ENCODE measurements at places on chromosomes 5 and 9.

GRCh38 chr5:128538250-128539037, 399 bp upstream of the FBN2 start:
- peak; percentile 88 for DNase-seq

GRCh38 chr9:18260521-18260920, 213.4 kb upstream of the ADAMTSL1 start:
- DNase-seq, result peak; percentile 47

DNA sequence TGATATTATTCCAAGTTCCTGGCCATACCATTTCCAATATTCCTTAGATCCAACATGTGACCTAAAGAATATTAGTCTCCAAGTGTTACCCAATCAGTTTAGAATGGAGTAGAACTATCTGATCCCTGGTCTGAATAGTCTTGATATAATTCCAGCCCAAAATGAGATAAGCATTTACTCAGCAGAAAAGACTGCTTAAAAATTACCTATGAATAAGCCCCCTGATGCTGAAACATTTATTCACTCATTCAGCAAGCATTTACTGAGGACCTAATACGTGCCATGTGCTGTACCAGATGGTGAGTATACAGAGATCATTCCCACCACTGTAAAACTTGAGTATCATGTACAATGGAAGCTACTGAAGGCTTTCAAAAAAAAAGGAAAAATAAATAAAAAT, 157.0 kb downstream of the FAM114A2 start:
- DNase-seq, result no peak

DNA sequence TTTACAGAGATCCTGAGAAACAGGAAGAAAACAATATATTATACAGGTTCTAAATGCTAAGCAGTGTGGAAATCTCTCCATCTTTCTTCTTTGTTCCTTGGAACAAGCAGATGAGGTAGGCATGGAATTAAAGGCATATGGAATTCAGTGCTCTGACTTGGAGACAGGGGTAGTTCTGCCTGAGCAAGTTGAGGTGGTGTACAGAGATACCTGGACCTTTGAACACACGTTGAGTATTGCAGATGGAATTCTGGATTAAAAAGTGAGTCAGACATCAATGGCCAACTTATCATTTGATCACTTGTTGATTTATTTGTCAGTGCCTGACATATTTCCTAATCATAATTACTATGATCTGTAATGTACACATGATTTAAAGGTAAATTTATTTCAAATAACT, 293.9 kb upstream of the IRX4 start:
- DNase-seq, result no peak

DNA sequence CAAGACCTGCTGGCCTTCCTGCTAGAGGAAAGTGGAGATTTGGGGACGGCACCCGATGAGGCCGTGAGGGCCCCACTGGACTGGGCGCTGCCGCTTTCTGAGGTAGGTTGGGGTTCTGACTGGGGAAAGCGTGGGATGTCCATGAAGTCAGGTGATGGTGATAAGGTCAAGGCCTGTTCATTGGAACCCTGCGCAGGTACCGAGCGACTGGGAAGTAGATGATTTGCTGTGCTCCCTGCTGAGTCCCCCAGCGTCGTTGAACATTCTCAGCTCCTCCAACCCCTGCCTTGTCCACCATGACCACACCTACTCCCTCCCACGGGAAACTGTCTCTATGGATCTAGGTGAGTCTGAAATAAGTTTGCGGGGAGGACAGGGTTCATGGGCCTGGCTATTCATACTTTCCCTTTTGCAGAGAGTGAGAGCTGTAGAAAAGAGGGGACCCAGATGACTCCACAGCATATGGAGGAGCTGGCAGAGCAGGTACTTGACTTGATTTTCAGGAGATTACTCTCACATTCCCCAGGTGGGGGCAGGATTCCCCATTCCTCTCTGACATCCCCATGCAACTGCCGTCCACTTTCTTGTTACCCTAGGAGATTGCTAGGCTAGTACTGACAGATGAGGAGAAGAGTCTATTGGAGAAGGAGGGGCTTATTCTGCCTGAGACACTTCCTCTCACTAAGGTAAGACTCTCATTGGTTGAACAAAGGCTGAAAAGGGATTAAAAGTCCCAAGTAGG, 505 bp downstream of the CREB3 start:
- no peak for DNase-seq

- DNase-seq, result no peak
These were observed 26.2 kb downstream of the AGTPBP1 start for GRCh38 chr9:85715587-85715986.

DNA sequence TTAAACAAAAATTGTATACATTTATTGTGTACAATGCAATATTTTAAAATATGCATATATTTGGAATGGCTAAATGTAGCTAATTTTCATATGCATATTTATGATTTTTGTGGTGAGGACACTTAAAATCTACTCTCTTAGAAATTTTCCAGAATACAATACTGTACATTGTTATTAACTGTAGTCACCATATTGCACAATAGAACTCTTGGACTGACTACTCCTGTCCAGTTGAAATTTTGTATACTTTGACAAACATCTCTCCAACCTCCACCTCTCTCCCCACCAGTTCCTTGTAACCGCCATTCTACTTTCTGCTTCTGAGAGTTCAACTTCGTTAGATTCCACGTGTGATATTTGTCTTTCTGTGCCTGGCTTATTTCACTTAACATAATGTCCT, 49.2 kb upstream of the TAF11L2 start:
- DNase-seq, result no peak

DNA sequence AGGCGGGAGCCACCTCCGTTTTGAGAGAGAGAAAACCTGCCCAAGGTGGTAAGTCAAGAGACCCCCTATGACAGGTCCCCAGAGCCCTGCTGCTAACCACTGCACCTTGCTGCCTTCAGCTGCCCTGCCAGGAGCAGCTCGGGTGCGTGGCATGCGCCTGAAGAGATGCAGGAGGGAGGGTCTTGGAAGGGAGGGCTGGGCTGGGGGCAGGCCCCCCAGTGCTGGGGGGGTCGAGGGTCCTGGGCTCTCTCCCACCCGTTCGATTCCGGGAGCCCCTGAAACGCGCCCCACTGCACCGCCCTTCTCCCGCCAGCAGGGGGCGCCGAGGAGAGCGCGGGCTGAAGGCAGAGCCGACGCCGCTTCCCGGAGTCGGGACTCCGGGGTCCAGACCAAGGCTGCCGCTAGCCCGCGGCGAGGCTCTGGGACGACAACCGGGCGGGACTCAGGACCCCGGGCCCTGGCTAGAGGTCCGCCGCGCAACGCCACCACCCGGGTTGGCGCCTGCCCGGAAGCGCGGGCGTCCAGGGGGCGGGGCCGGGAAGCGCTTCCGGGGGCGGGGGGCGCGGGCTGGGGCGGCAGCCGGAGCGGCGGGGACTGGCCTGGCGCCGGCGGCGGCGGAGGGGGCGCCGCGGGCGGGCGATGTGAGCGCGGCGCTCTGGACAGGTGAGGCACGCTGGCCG, at the start of gene ZBTB34:
Gene ZBTB34 (plus strand): TSS at position 563 of the 680 bp plus-strand sequence. CDS start 18,761 bp downstream, outside the sequence.
- peak; percentile 30 for DNase-seq

GRCh38 chr5:140571105-140571504, 6.5 kb downstream of the SLC35A4 start:
- no peak for DNase-seq

DNA sequence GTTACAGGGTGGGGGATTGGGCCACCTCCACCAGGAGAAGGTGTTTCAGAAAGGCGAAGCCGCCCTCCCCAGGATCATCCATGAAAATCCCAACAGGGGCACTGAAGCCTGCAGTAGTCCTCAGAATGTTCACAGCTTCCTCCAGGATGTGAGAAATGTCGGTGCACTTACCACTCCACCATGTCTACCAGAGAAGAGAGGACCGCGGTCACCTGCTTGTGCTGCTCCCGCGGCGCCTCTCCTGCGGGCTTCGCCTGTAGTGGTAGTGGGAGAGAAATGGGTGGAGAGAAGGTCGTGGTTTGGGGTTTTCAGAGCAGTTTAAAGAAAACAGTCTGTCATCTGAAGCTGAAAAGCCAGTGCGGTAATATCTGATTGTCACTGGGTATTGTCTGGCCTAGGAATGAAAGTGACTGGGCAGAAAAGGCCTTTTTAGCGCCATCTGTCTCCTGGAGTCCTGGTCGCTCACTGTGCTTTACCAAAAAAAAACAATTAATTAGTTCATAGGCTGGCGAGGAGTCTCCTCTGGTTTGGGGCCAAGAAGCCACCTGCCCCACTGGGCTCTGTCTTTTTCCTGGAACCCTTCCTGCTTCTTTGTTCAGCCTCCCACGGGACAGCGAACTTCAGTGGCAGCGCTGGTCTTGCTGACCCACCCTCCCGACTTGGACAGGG, 23.0 kb upstream of the PPP1R26 start:
- DNase-seq, result no peak

DNA sequence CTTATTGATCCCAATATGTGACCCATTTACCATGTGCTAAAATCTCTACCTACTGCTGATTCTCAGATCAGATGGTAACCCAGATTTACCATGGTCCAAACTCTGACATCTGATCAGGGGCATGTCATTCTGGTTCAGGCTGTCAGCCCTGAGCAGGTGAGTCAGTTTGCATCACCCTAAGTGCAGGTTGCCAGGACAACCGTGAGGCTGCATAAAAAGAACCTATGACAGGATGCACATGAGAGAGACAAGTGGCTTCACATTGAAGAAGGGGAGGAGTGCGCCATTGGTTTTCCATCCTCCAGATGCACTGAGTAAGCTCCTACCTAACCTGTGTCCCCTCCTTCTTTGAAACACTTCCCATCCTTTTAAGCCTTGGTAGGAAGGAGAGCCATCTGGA, 801 bp upstream of the PRSS3 start:
- DNase-seq, result no peak

GRCh38 chr5:176161431-176161830, 76.8 kb upstream of the SIMC1 start:
- DNase-seq, result no peak

GRCh38 chr9:77808751-77809081, 160.6 kb upstream of the GNA14 start:
- DNase-seq, result no peak

DNA sequence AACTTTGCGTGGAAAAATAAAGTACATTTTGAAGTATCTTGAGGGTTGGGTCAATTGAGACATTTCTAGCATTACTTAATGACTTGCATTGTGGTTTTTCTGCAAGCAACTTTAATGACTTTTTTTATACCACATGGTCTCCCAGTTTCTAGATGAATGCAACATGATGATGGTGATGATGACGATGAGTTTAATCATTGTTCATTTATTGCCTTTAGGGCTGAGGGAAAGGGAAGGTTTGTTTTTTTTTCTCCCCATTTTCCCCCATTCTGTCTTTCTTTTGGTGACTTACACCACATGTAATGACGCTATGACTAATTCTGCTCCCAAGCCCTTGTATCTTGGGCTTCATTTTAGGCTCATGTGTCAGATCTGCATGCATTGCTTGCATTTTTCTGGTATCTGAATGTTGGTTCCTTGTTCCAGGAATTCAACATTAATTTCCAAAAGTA, 57.7 kb upstream of the NXNL2 start:
- peak; percentile 97 for DNase-seq

Measured in fibroblast of skin of left quadriceps (primary cell).